ENCODE measurements at places on chromosomes 6 and 20.

DNA sequence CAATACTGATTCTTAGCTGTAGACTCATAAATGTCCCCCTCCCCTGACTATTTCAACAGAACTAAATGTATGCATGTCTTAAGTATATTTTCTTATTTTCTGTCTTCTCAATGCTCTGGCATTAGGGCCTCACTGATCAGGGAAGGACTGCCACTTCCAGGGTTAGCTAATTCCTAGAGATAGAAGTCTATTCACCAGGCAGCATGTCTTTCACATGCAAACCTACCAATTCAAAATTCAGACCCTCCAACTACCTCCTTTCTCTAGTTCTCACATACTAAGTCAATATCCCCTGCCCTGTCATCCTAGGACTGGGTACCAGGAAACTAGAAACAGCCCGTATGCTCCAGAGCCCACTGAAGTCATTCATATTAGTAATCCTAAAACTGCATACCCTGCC is 132.3 kb downstream of the RALGAPA2 start:
- no peak for DNase-seq

- no peak for DNase-seq
These were observed 38.9 kb upstream of the GFOD1 start for GRCh38 chr6:13526357-13526726.

- DNase-seq: no peak
These were observed 579.6 kb upstream of the MAN1A1 start for GRCh38 chr6:119929121-119929520.

DNA sequence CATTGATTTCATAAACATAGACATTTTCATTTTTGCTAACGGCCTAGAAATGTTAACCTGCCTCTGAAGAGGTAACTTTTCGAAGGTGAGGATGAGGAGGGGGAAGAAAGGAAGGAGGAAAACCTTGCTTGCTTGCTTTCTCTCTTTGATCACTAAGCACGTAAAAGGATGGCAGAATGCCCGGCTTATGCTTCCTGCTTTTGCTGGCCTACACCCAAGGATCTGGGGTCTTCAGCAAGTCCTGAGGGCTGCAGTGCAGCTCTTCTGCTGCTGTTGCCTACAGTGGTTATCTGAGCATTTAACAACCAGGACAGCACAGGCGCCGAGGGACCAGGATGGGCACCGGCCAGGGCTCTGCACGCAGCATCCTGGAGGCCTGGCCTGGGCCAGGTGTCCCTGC is 150.8 kb upstream of the TAB2 start:
- DNase-seq: no peak

- no peak for DNase-seq
These were observed 63.7 kb downstream of the LYRM4 start for GRCh38 chr6:5197084-5197483.

DNA sequence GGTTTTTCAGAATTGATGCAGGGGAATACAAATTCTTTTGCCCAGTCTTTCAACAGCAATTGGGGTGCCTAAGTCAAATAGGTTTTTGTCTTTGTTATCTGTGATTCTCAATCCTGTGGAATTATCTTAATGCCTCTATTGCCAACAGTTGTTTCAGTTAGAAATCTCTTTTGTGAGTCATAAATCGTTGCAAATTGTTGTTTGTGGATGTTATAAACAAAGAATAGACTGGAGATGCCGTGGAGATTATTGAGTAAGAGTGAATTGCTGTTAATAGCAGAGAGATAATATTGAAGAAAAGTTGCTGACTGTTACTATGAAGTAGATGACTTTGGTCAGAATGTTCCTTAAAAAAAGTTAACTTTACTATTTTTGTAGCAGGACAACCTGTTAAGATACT is 63.7 kb upstream of the POPDC3 start:
- DNase-seq: no peak

- peak; percentile 10 for DNase-seq
These were observed 713.4 kb downstream of the CD109 start for GRCh38 chr6:74409447-74409846.

GRCh38 chr6:111846492-111847409 is 26.5 kb downstream of the FYN start:
- DNase-seq: peak; percentile 3

DNA sequence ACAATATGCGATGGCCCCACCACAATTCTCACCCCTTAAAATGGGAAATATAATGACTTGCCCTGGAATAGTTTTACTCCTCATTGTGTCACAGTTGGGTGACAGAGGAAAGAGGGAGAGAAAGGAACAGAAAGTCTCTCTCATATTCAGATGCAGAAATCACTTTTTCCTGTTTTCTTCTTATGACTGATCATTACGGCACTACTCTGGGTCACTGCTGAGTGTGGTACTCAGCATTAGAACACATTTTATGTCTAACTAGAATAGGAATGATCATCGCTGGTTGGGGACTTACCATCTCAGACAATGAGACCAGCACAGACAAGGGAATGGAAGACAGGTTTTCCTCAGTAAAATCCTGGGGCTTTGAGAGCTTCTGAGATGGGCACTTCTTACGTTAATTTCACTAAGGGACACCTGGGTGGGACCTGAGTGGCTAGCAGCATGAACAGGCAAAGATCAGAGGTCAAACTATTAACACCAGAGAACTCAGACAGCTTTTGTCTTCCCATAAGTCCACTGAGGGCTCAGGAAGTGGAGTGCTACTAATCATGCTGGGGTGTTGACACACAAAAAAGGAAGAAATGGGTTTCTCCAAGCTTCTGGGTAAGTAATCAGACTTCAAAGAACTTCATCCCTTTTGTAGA is 54.9 kb upstream of the ARHGAP18 start:
- no peak for DNase-seq

GRCh38 chr20:43579861-43580793 is 10.6 kb upstream of the IFT52 start:
- no peak for DNase-seq

- DNase-seq: no peak
These were observed 2.1 kb downstream of the CTSZ start for GRCh38 chr20:59004763-59005522.

- DNase-seq: no peak
These were observed 712 bp downstream of the DEK start for GRCh38 chr6:18263418-18264218.

DNA sequence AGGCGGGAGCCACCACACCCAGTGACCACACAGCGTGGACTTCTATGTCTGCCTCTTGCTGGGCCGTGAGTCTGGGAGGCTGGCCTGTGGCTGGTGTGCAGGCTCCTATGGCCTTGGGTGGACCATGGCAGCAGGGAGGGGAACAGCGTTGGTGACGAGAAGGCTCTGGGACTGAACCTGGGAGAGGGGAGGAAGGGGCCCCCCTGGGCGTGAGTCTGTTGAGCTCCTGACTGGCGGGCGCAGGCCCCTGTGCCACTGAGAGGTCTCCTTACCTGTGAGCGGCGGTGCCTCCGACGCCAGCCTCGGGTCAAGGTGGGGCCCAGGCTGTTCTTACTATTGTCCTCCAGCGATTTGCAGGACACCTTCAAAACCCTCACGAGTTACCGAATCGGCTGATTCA is 12.8 kb upstream of the HELZ2 start:
- no peak for DNase-seq

- no peak for DNase-seq
These were observed 268.3 kb downstream of the PRL start for GRCh38 chr6:22028403-22029090.

GRCh38 chr20:43189554-43190331 is at the start of gene PTPRT:
Gene PTPRT, minus strand, starts transcription at chr20:43189906. Its CDS starts 173 bp downstream, at chr20:43189733.
- no peak for DNase-seq

DNA sequence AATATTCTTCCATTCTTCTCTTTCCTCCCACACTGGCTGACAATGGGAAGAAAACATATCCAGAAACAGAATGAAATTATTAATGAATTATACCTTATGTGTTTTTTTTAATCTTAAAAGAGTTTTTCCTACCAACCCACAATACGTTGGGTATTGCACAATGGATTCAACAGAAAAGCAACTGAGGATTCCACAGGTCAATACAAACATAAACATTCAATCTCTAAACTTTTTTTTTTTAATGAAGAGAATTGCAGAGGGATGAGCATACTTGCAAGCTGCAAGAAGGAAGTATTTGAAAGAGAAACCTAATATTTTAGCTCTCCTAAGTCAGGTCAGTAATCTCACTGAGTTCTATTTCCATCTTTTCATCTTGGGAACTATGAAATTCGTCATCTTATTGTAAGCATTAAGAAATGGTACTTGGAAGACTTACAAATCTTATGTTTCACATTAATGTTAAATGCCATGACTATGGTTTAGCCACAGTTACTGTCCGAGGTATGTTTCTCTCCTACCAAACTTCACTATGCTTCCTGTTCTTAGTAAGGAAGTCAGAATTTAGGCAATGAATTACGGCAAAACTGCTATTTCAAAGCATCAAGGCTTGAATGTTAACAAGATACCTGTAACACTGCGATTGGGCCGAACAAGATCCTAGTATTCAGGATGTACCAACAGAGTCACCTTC is 100.8 kb downstream of the HIVEP2 start:
- DNase-seq: no peak

- no peak for DNase-seq
These were observed 14.2 kb upstream of the FAM8A1 start for GRCh38 chr6:17585766-17586490.

GRCh38 chr6:108760126-108761050 is 87.8 kb upstream of the ARMC2 start:
- DNase-seq: no peak

DNA sequence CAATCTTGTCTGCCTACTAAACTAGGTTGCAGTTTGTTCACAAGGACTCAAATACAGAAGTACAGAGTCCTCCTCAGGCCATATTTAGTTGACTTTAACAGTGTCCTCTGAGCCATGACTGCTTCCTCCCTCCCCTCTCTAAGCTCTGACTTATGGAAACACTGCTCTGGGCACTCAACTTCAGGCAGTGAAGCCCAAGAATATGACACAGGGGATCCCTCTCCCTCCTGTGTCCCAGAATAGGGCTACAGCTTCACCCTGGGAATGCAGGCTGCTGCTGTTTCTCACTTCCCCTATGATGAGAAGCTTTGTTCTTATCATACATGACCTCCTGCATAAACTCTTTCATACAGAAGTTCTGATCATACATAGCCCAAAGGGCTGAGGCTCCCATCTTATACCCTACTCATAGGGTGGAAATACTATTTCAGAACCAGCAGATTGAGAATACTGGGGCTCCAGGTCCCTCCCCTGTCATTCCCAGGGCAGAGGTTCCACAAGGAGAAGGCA is 97.3 kb upstream of the UST start:
- no peak for DNase-seq

GRCh38 chr20:62437496-62437895 is 10.2 kb upstream of the RBBP8NL start:
- no peak for DNase-seq

GRCh38 chr6:115362234-115362633 is 698.5 kb downstream of the FRK start:
- DNase-seq: no peak

DNA sequence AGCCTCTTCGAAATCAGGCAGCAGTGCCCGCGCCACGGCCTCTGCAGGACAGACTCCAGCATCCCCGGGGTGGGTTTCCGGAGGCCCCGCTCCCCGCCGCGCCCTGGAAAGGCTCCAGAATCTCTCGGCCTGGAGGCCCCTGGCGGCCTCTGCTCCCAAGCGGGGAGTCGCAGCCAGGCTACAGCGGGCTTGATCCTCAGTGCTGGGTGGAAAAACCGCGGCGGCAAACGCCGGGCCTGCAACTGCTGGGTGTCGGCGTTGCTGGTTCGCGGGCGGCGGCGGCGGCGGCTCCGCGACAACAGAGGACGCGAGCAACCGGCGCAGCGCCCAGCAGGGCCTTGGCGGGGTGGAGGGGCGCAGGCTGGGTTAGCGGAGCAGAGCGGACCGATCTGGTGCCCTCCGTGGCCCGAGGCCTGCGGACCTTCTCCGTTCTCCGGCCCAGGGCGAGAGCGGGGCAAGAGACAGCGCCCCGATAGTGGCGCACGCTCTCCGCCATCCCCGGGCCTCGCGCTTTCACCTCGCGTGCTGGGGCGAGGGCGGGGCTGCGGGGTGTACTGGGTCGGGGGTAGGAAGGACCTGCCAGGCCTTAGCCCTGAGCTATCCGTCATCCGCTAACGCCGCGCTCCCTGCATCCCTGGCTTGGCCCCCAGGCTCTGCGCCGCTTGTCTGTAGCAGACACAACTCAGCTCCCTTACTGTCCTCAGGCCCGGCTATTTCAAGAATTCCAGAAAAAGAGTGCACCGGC is 3.4 kb upstream of the ZNF292 start:
- DNase-seq: peak; percentile 57

DNA sequence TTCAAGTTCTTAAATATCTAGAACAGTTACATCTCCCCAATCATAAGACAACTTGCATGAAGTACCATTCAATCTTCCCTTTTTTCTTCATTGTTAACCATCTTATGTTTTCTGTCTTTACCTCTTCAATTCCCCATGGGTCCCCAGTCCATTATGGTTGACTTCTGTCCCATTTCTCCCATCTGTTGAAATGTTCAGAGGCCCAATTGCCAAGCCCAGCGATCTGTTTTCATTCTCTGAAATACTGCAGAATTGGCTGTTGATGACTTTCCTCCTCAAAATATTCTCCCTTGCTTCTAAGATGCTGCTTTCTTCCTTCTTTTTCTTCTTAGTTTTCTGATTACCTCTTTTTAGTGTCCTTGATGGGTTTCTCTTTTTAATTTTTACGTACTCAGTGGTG is 26.0 kb downstream of the DSTN start:
- DNase-seq: no peak

DNA sequence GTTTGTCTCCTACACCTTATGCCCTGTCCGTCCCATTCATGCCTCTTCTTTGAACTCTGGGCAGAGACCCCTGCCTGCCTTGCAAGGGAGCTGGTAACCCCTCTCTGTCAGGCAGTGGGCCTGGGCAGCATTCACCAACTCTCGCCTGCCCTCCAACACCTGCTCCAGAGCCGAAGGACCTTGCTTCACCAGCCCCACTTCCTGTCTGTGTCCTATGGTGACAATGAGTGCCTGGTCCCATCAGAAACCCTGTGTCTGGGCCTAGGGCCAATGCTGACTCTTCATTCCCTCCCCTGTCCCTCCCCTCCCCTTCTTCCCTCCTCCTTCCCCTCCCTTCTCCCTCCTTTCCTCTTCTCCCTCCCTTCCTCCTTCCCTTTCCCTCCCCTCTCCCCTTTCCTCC is 22.8 kb upstream of the PCMTD2 start:
- no peak for DNase-seq

GRCh38 chr6:70834520-70834919 is 122.3 kb downstream of the B3GAT2 start:
- DNase-seq: no peak

DNA sequence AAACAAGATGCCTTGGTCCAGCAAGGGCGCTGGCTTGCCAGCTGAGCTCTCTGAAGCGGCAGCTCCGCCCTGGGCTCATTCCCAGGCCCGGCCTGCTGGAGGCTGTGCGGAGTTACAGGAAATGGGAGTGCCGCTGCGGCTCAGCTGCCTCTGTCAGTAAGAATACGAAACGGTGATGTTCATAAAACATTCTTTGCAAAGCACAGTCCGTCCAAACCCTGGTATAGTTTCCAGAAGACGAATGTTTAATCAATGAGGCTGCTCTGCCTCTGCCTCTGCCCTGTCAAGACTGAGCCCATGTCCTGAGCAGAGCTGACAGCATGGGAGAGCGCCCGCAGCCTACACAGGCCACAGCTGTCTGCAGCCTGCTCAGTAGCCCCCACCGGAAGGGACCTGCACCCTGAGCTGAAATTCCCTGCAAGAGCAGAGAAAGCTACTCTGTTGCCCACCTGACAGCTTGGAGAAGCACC is 153.3 kb upstream of the SNX9 start:
- no peak for DNase-seq

GRCh38 chr6:56713254-56713672 is 70.6 kb upstream of the DST start:
- no peak for DNase-seq

- no peak for DNase-seq
These were observed 28.9 kb downstream of the CDH26 start for GRCh38 chr20:59987135-59987534.
